ENCODE measurements at places on chromosomes 4 and X.

DNA sequence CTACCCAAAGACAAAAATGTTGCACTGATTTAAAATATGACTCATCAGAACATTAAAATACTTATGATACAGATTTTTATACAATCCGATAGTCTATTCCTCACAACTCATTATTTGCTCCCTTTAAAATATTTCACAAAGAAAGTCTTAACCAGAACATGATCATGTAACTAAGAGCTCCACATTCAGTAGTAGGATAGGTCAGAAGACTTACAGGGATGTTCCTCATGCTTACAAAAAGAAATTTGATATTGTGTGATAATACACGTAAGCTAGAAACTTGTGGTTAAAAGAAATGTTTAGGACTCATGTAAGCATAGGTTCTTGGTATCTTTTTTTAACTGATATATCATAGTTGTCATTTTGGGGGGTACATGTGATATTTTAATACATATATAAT lies 235.9 kb downstream of the PALLD start:
- DNase-seq: no peak

DNA sequence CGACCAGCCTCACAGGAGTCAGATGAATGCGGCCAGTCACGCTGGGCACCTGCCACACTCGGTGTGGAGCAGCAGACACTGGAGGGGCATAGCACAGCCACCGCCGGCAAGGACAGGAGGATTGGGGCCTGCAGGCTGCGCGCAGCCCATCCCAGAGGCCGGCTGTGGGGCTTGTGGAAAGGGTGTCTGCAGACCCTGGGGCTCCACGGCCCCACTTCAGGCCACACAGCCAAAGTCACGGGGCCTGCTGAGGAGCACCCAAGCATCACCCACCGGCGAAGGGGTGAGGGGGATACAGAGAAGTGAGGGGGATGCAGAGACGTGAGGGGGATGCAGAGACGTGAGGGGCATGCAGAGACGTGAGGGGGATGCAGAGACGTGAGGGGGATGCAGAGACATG lies 70.1 kb downstream of the FAM53A start:
- no peak for DNase-seq

GRCh38 chr4:79472693-79473438 lies 64.8 kb upstream of the GK2 start:
- DNase-seq: no peak

GRCh38 chr4:69896530-69897116 lies 34.2 kb upstream of the CSN1S1 start:
- DNase-seq: no peak

- no peak for DNase-seq
Measured at GRCh38 chr4:145071560-145071959, 26.4 kb downstream of the ANAPC10 start.

- no peak for DNase-seq
Measured at GRCh38 chr4:124450851-124451250, 261.7 kb downstream of the ANKRD50 start.

DNA sequence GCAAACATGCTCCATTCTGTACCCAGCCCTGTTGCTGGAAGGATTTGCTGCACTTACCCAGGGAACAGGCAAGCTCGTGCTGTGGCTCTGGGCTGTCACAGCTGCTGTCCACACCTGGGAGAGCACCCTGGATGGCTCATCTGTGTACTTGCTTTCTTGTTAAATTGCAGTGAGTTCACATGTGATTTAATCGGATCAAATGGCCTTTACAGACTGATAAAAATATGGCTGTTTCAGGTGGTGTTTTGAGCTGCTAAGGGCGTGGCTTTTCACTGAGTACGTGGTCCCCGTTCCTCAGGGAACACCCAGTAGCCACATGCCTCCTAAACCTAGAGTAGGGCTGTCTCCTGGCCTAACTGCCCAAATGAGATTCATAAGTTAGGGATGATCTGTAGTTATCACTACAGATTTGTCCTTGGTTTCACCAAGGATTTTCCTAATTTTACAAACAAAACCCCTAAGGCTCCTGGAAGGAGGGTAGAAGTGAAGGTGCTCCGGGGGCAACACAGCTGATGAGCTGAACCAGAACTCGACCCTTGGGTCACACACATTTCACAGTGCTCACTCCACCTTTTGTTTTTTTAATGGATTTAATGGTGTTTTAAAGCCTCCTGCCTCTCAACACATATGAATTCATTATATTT lies 13.7 kb downstream of the KLKB1 start:
- DNase-seq: no peak

GRCh38 chr4:100295792-100296191 lies 105.5 kb upstream of the DDIT4L start:
- no peak for DNase-seq

GRCh38 chr4:61543976-61544375 lies 343.9 kb downstream of the ADGRL3 start:
- no peak for DNase-seq

DNA sequence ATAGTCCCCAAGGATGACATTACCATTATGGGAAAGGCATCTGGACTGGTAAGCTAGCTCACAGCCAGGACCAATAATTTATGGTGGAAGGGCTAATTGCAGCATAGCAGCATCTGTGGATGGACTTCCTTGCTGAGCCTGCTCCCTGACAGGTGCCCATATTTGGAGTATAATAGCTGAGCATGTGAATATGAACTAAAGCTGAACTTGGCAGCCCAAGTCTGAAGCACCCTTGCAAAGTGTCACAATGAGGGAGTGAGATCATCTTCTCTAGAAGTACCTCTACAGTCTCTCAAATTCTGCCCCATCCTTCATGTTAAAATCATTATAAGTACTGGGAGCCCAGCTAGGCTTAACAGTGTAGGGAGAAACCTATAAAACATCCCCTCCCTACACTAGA lies 128.2 kb upstream of the INPP4B start:
- DNase-seq: no peak

DNA sequence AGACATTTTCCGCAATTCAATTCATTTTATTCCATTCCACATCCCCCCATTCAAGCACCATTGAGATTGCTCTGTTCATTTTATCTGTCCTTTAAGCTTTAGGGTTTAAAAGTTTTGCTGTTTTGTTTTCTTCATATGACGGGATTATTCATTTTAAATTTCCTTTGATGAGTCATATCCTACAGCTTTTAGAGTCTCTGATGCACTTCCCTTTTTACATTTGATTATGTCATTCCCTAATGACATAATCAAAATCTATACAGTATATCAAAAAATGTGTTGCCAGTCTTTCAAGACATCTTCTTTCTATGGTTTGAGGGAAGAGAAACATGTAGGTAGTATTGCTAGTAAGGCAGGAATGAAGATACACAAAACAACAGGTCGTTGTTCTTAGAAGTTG lies 456.3 kb downstream of the PDGFC start:
- no peak for DNase-seq

- peak; percentile 17 for DNase-seq
Measured at GRCh38 chrX:55057675-55058249, 17.1 kb upstream of the PAGE2B start.

DNA sequence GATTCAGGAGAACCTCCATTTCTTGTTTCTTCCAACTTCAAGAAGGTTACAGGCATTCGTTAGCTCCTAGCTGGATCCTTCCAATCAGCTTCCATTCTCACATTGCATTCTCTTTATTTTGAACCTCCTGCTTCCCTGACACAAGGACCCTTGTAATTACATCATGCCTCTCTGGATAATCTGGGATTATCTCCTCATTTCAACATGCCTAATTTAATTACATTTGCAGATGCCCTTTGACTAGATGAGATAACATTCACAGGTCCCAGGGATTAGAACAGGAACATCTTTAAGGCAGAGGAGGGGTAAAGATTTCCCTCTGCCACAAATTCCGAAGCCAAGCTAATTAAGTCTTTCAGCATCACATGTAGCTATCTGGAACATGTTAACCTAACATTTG lies 753.8 kb upstream of the PCDH7 start:
- DNase-seq: no peak

DNA sequence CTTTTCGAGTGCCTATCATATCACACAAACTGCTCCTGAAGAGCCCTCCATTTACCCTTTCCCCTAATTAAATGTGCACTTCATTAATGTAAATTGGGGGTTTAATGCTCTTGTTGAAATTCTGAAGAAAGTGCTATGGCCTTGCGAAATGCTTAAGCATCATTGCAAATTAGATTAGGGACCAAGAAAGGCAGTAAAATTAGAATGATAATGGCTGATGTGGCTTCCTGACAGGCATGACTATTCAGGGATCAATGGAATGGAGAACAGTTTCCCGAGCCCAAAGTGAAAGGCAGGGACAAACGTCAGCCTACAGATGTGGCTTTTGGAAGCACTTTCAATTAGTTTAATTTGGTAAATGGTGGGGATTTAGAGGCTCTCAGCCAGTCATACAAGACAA lies 120.1 kb downstream of the NKX6-1 start:
- DNase-seq: no peak

DNA sequence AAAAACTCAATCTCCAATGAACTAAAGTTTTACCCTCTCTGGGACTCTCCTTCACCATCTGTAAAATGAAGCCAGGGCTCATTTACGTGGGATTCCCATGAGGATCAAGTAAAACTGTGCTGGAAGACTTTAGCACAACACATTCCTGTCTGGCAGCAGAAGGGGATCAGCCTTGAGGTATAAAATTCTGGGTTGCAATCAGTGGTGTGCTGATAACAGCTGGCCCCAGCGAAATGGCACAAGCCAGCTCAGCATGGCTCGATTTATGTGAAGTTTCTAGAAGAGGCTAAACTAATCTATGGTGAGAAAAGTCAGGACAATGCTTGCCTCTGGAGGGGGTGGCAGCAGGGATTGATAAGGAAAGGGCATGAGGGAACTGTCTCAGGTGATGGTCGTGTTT lies 28.4 kb downstream of the ZNF630 start:
- no peak for DNase-seq

- DNase-seq: no peak
Measured at GRCh38 chrX:40084471-40085101, 13.2 kb downstream of the BCOR start.

DNA sequence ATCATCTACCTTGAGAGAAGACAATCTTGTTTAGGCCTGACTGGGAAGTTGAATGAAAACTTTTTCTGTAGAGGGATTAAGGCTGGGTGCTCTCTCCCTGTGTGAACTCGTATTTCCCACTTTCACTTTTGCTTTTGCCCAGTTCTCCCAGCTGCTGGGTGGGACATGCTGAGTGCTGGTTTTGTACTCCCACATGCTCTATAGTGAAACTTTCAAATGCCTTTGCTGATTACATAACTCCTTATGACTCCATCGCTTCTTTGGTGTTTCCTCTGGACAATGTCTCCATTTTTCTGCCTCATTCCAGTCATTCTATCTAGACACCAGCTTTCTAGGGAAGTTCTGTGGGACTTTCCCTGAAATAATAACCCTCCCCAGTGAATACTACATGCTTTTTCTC lies 100.5 kb downstream of the CLNK start:
- no peak for DNase-seq

DNA sequence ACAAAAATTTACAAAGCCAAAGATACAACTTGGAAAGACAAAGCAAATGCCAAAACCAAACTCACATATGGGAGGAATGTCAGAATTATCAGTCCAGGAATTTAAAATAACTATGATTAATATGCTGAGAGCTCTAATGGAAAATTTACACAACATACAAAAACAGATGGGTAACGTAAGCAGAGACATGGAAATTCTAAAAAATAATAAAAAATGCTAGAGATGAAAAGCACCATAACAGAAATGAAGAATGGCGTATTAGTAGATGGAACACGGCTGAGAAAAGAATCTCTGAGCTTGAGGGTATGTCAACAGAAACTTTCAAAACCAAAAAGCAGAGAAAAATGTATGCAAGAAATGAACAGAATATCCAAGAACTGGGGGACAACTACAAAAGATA lies 4.1 kb upstream of the MANBA start:
- DNase-seq: no peak

DNA sequence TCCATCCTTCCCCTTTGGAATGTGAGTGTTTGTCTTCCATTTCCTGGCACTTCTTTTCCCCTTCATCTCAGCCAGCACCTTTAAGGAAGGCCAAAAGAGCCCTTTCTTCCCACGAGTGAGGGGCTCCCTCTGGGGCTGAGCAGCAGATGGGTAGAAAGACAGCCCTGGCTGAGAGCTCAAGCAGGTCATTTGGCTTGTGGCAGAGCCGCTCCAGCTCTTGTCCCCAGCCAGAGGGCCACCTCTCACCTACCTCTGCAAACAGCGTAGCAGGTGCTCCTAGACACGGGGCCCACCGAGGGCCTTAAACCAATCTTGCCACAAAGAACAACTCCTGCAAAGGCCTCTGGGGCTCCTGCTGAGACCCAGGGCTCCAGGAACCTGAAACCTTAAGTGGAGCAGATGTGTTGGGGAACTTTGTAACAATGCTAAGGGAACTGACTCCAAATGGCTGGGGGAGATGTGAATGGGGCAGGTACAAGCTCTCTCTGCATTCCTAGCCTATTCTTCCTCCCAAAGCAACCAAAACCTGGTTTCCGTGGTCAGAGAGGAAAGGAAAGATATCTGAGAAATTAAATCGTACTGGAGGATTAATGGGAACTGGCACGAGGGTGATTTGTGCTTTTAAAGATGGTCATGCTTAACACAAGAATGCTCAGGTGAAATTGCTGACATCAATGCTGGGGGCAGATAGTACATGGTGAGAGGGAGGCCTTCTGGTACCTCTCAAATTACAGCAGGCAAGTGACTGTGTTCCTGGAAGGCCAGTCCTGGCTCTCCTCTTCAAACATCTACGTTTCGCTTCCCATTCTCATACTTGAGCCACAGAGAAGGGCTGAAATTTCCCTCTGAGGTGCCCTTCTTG lies 27.0 kb downstream of the TFDP3 start:
- no peak for DNase-seq

DNA sequence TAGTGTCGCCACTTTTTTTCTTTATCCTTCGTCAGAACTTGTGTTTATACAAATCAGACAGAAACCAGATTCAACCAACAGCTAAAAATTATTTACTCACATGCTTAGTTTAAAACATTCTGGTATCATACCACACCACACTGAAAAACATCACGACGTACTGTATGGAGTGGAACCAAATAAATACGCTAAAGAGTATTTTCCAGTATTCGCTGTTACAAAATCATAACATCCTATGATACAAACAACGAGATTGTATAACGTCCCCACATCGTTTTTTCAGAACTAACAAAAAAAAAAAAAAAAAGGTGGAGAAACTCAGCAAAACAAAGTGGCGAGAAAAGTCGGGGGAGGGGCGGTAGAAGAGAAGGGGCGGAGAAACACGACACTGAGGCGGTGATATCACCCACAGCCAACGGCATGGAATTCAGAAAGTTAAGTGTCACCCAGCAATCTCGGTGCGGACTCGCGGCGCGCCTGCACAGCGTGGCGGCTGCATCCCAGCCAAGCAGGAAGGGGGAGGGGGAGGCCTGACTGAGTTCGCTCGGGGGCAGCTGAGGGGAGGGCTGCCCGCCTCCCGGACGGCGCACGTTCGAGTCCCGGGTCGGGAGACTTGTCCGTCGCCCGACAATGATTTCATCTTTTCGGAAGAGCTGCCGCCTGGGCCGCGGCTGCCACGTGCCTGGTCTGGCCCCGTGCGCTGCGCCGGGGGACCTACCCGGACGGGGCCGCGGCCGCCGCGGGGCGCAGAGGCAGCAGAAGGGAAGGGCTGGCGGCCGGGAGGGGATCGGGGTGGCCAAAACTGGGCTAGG lies 920 bp downstream of the SETD7 start:
- peak; percentile 89 for DNase-seq

GRCh38 chr4:151643564-151643963 lies 117.2 kb downstream of the GATB start:
- no peak for DNase-seq

- DNase-seq: no peak
Measured at GRCh38 chr4:180116840-180117239, 2126.4 kb upstream of the TENM3 start.

GRCh38 chr4:157667836-157668235 lies 447.3 kb downstream of the GRIA2 start:
- no peak for DNase-seq

- no peak for DNase-seq
Measured at GRCh38 chrX:40950546-40950945, 134.7 kb upstream of the USP9X start.

- DNase-seq: no peak
Measured at GRCh38 chr4:176357359-176358082, 37.8 kb downstream of the SPCS3 start.
